ENCODE measurements at places on chromosomes 2 and 18.
A peak's percentile ranks its signal among the peaks of the same experiment; 100 is the strongest.

DNA sequence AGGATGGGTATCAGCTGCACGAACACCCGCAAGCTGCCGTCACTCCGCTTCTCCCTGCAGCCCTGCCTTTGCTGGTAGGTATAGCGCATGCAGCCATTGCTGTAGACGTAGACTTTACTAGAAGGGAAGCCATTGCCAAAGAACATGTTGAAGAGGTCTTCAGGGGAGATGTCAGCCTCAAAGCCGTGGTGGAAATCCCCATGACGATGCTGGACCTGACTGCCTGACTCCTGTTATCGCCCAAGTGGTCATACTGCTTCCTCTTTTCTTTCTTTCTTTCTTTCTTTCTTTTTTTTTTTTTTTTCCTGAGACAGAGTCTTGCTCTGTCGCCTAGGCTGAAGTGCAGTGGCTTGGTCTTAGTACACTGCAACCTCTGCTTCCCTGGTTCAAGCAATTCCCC is 68.7 kb upstream of the SPRED2 start:
- no peak for DNase-seq

DNA sequence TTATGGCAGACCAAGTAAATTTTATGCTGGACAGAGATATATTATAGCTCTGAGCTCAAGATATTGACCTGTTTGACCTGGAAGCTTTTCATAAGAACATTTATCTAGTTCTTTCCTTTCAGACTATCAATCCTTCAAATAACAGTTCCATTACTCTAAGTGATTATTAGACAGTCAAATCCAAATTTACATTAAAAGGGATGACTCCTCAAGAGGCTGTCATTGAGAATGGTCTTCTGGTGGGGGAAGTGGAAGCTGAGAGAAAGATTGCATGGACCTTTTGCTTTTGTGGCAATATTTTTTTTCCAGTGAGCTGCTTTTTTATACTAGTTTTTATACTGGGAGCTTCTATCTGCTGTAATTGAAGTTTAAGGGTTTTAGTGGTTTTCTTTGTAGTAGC is 14.9 kb upstream of the SERPINB12 start:
- DNase-seq, result no peak

DNA sequence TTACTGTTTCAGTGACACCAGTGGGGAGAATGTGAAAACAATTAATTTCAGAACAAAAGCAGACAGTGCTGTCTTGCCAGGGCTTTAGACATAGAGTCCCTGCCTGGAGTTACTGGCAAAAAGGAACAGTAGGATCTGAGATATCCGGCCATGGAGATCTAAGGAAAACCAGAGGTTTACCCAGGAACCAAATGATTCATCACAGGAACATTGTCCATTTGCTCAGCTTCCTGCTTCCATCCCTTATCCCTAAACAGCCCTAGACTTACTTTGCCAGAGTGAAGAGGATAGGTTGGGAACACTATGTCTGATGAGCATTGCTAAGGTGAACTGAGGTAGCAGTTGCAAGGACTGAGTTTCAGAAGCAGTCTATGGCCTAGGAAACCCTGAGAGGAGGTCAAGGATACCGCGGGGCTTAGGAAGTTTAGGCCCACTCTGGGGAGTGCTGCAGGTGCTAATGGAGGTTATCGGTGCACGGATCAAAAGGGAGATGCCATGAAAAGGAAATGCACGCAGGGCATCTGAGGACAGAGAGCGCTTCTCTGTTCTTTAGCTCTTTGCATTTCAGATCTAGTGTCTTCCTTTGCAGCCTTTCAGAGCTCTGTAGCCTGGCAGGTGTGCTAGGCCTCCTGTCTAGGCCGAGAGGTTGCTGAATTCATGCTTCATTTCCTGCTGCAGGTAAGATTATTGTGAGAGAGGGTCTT is 223.9 kb downstream of the CDCA7 start:
- DNase-seq, result no peak

DNA sequence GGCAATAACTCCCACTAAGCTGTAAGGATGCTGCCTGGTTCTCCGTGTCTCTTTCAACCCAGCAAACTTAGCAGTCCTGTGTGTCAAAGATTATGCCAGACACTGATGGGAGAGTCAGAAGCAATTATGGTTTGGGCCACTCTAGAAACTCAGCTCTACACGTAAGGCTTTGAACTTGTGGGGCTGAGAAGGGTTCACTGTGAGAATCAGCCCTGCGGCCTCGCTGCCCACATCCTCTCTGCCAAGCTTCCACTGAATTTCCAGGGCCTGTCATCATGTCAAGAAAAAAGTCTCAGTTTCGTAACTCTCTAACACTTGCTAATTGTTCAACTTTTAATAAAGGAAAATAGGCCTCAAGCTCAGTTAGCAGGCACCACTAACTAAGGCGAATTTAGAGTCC is 308.8 kb upstream of the LYPD1 start:
- no peak for DNase-seq

DNA sequence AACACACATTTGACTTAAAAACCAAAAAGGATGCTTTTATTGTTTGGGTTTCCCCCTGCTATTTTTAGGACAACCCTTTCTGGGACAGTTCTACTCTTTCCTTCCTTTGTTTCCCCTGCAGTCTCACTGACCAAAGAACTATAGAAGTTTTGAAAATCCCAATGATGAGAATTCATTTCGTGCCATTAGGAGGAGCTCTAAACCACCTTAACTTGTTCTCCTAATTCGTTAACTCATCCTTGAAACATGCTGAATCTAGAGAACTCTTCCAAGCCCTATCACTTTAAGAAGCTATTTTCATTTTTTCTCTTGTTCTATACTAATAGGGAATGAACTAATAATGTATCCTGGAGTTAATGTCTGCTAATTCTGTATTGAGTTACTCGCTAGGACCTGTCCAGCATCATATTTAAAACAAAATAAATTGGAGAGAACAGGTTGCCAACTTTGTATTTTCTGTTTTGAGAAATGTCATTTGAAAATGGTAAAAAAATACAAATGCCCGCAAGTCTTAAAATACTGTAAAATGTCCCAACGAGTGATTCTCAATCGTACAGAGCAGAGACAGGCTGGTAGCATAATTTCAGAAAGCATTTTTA is 62.9 kb downstream of the AFTPH start:
- DNase-seq, result peak; percentile 75

DNA sequence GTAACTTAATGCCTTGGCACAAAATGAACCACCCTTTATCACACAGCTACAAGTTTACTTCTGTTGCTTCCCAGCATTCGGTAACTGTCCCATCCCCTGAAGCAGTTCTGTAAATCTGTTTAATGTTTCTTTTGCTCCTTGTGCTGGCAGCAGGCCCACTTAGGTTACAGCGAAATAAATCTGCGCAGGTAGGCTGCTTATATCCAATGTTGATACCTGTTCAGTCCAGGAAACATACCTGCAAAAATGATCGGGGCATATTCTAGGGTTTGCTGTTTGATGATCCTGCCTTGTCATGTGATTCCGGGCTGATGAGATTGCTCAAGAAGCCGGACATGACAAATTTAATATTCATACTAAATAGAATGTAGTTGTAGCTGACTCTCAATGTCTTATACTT is 23.3 kb downstream of the PELI1 start:
- no peak for DNase-seq

DNA sequence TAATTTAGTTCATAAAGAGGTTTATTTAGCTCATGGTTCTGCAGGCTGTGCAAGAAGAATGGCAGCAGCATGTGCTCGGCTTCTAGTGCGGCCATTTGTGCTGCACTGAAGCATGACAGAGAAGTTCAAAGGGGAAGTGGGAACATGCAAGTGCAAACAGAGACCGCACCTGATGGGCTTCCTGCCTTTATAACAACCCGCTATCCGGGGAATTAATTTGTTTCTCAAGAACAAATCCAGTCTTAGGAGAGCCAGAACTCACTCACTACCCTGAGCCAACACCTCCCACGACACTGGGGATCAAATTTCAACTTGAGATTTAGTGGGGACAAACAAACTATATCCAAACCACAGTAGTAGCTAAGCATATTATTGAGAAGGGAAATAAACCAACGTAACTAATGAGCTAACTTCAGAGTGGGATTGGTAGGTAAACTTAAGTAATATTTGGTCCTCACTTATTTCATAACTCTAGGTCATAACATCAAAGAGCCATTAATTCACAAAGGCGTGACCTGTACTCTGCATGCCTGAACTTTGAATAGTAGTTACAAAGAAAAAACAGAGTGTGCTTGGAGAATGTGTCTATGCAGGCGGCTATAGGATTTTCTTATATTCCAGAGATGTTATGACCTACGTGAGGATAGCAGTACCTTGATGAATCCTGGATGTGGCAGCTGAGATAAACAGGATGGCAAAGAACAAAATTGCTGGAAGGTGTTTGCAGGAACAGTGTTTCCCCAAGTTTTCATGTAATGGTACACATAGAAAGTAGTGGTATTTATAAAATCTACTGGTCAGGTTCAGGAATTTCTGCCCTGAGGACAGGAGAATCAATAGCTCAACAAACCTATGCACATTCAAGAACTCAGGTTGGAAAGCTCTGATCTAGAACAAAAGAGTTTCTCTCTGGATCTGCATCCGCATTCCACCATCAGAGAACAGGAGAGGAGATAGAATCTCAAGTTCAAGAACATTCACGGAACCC is 845.9 kb upstream of the ID2 start:
- peak; percentile 27 for DNase-seq

- DNase-seq, result no peak
Observed at GRCh38 chr2:195445639-195446038, 211.4 kb upstream of the SLC39A10 start.

Measured in hematopoietic multipotent progenitor cell treated with erythropoietin and hydrocortisone succinate and interleukin-3 and kit ligand, for 6 days (in vitro differentiated cells).